ENCODE measurements at places on chromosomes 7 and 10.

DNA sequence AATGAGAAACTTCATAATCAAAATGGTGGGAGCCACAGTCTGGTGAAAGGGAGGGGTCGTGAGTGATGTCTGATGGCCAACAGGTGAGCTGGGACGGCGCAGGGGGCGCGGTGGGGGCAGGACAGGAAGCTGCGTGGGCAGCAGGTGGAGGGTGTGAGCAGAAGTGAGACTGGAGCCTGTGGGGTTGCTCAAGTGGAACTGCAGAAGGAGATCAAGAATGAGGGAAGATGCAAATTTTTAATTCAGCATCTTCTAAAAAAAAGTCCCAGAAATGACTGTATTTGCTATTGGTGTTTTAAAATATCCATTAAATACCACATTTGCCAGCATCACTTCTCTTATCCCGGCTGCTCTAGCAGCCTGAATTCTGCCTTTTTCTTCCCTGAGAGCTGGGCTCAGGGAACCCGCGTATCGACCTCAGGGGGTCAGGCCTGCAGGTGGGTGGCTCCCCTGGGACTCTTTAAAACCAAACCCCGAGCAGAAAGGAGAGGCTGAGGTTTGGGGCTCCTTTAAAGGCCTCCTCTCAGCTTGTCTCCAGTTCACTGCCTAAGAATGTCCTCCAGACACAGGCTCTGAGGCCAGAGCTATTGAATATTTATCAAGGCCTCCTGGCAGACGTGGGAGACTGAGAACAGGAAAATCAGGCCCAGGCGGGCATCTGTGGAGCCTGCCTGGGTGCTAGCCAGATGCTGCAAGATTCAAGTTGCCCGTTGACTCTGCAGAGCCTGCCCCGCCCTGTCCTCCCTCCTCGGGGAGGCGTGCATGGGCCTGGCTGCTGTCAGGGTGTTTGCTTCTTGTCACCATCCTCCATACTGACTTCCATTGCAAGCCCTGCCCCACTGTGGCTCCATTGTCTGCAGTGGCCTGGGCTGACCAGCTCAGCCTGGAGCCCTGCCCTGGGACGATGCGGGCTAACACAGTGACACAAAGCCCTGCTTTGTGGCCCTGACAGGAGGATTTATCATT, 53.9 kb downstream of the SYPL1 start:
- DNase-seq, result no peak

- no peak for DNase-seq
These were observed 21.9 kb downstream of the CACNB2 start for GRCh38 chr10:18162021-18162627.

- no peak for DNase-seq
These were observed 38.0 kb downstream of the NOC3L start for GRCh38 chr10:94324609-94325233.

GRCh38 chr10:33817605-33818004, 483.1 kb upstream of the NRP1 start:
- no peak for DNase-seq

GRCh38 chr10:60222047-60222446, 167.6 kb downstream of the ANK3 start:
- DNase-seq, result no peak

- no peak for DNase-seq
These were observed 128.4 kb downstream of the NRBF2 start for GRCh38 chr10:63261496-63261895.

DNA sequence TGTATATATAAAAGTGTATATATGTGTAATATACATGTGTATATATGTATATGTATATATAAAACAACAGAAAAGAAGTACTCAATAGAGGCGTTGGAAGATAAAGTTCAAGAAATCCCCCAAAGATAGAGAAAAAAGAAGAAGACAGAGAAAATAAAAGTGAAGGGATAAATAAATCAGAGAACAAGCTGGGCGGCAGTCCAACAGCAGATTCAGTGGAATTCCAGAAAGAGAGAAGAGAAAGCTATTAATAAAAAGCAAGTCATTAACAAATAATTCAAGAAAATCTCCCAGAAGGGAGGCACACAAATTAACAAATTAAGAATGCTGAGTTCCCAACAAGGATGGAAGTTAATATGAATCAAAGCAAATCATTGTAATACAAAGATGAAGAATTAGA, 59.3 kb upstream of the RNF148 start:
- no peak for DNase-seq
